ENCODE measurements at places on chromosomes 6 and 20.
A peak's percentile ranks its signal among the peaks of the same experiment; 100 is the strongest.

DNA sequence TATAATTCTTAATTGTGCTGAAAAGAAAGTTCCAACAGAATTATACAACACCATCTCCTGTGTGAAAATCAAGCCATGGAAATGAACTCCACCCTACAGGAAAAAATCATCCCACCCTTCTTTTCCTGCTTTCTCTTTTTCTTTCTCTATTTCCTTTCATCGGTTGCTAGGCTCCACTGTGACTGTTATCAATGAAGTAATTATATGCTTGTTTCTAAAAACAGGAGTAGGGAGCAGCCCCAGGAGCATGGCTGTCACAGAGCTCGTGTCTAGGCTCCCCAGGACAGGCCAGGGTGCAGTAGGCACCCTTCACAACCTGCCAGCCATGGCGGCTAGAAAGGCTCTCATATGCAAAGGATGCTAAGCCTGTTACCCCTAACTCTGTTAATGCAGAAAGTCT is 13.0 kb downstream of the MPC1 start:
- H3K36me3 ChIP-seq: peaks cover 1% of the 10 kb centered on the region
- H3K4me3 ChIP-seq: no peak overlapping the region
- H3K4me1 ChIP-seq: no peaks in the 10 kb centered on the region
- no peaks in the 10 kb centered on the region for H3K27me3 ChIP-seq
- H3K27ac ChIP-seq: no peak overlapping the region

DNA sequence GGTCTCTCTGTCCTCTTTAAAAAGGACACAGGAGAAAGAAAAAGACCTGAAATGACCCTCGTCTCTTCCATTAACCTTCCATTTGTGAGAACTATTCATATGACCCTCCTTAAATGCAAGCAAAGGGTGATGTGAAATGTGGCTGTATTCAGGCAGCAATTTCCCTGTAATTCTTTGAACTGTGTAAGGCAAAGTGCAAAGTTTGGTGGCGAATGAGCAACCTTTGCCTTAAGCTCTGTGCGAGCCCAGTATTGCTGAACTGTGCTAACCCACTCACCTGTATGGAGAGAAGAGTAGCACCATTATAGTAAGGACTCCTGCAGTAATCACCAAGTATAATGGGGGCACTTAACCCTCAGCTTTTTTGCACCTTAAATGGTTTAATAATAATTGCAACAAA is 223.4 kb downstream of the PLCB1 start:
- no peaks in the 10 kb centered on the region for H3K36me3 ChIP-seq
- peaks cover 3% of the 10 kb centered on the region for H3K27me3 ChIP-seq
- peaks cover 2% of the 10 kb centered on the region for H3K4me1 ChIP-seq
- H3K4me3 ChIP-seq: no peak overlapping the region
- H3K27ac ChIP-seq: no peak overlapping the region

DNA sequence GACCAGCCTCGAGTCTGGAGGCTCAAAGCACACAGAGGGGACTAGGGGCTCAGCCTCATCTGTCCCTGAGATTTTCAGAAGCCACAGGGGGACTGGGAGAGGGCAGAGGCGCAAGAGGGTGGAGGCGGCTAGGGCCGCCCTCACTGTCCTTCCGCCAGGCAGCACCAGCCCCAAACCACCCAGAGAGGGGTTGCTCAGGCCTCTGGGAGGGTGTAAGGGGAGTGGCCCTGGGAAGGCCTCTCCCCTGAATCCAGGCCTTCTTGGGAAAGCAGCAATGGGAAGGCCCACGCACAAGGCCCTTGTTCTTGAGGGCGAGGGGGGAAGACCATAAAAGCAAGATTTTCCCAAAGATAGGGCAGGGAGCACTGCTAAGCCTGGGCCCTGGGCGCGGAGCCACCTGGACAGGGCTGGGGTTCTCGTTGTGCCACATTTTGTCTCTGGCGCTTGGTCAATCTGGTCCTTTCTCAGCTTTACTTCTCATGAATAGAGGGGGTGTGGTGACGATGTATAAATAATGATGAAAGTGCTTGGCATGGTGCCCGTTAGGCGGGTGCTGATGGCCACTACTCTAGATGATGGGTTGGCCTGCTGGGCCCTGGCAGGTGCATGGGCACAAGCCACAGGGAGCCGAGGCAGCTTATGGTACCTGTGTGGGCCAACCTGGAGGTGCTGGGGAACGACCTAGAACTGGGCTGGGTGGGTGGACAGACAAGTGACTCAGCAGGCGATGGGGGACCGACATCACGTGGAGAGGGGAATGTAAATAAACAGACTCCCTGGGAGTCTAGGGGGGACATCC is 4.8 kb downstream of the SAMD10 start:
- H3K36me3 ChIP-seq: peaks cover 17% of the 10 kb centered on the region
- peaks cover 3% of the 10 kb centered on the region for H3K27me3 ChIP-seq
- peak overlapping the region; percentile 70 for H3K27ac ChIP-seq
- peaks cover 40% of the 10 kb centered on the region for H3K4me1 ChIP-seq
- peak; percentile 40 for DNase-seq

DNA sequence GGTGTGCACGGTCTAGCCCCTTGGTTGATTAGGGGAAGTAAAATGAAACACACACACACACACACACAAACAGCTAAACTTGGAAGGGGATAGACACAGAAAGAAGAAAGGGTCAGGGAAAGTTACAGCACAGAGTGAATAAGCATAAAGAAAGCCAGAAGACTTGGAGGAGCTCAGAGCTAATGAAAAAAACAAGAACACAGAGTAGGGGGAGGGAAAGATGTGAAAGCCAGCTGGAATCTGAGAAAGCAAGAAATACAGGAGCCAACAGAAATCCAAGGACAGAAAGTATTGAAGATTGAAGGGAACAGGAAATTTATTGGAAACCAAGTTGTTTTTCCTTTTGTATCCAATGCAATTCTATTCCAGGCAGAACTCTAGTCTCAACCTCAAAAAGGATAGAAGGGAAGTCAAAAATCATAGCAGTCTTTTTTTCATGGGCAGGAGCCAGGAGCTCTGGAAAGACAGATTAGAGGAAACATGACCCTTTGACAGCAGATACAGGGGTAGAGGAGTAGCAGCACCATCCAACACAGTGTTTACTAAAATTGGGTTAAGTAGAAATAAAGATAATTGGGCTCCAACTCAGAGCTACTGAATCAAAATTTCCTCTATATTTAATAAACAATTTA is 10.1 kb downstream of the HMGCLL1 start:
- no peaks in the 10 kb centered on the region for H3K36me3 ChIP-seq
- H3K27me3 ChIP-seq: no peaks in the 10 kb centered on the region
- H3K4me3 ChIP-seq: no peak overlapping the region
- H3K4me1 ChIP-seq: no peaks in the 10 kb centered on the region

DNA sequence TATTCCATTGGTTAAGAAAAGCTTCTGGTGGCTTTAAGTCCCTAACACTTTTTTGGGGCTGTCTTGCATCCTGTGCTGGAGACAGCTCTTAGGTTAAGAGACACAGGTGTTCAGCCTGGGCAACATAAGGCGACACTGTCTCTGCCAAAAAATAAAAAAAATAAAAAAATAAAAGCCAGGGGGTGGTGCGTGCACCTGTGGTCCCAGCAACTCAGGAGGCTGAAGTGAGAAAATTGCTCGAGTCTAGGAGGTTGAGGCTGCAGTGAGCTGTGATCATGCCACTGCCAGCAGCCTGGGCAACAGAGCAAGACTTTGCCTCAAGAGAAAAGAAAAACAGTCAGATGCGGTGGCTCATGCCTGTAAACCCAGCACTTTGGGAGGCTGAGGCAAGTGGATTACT is 55.6 kb upstream of the ZMYND8 start:
- H3K27ac ChIP-seq: no peak overlapping the region
- no peaks in the 10 kb centered on the region for H3K27me3 ChIP-seq
- H3K4me1 ChIP-seq: peaks cover 43% of the 10 kb centered on the region
- peaks cover 6% of the 10 kb centered on the region for H3K36me3 ChIP-seq

DNA sequence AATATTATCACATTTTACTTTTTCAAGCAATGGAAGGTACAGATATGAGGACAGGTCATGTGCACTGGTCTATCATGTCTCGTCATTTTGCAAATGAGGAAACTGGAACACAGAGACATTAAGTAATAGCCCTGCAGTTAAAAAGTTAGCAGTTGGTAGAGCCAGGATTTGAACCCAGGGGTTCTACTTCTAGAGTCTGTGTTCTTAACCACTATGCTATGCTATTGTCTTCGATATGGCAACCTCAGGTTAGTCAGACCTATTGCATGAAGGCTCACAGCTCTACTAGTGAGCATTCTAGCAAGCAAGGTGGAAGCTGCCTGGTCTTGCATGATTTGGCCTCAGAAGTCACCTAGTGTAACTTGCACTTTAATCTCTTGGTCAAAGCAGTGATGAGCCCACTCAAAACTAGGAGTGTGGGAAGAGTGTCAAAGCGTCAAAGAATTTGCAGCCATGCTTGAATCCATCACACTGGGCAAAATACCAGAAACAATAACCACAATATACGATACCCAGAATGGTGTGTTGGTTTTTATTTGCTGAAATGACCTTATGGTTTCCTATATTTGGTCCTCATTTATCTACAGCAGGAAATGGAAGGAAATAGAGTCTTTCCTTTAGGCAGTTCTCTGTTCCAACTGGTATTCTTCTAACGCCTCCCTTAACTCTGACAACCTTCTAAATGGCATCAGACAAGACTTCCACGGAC is 20.4 kb upstream of the BMP2 start:
- H3K36me3 ChIP-seq: no peaks in the 10 kb centered on the region
- DNase-seq: no peak
- H3K27me3 ChIP-seq: no peaks in the 10 kb centered on the region
- H3K4me3 ChIP-seq: no peak overlapping the region
- no peaks in the 10 kb centered on the region for H3K4me1 ChIP-seq

DNA sequence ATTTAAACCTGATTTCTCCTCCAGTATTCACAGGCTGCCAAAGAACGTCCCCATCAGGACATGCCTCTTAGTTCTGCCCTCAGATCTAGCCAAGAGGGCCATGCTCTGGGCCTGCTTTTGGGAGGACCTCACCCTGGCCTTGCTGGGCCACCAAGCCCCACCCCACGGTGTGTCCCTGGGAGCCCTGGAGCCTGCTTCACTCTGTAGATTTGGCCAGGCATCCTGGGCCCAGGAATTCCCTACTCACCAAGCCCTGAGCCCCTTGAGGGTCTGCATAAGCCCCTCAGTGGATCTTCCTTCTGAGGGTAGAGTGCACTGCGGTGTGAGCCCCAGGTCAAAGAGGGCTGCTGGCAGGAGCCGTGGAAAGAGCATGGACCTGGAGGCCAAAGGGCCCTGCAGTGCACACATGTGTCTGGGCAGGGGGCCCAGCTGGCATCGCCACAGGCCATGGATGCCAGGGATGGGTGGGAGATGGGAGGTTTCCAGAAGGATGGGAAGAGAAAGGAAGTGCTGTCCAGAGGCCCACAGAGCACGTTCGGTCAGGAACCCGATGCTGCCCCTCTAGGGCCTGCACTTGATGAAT is 98.0 kb downstream of the DACT2 start:
- no peak overlapping the region for H3K27ac ChIP-seq
- H3K36me3 ChIP-seq: no peaks in the 10 kb centered on the region
- no peak for DNase-seq
- H3K4me3 ChIP-seq: no peak overlapping the region
- H3K4me1 ChIP-seq: peaks cover 3% of the 10 kb centered on the region

GRCh38 chr20:31390490-31390889 is at the start of gene DEFB119:
Gene DEFB119, minus strand, starts transcription at chr20:31390590. Its CDS starts 107 bp downstream, at chr20:31390483.
- H3K36me3 ChIP-seq: no peaks in the 10 kb centered on the region
- H3K4me1 ChIP-seq: no peaks in the 10 kb centered on the region
- H3K27ac ChIP-seq: no peak within 1 kb of the TSS
- H3K27me3 ChIP-seq: no peaks in the 10 kb centered on the region
- DNase-seq: no peak

DNA sequence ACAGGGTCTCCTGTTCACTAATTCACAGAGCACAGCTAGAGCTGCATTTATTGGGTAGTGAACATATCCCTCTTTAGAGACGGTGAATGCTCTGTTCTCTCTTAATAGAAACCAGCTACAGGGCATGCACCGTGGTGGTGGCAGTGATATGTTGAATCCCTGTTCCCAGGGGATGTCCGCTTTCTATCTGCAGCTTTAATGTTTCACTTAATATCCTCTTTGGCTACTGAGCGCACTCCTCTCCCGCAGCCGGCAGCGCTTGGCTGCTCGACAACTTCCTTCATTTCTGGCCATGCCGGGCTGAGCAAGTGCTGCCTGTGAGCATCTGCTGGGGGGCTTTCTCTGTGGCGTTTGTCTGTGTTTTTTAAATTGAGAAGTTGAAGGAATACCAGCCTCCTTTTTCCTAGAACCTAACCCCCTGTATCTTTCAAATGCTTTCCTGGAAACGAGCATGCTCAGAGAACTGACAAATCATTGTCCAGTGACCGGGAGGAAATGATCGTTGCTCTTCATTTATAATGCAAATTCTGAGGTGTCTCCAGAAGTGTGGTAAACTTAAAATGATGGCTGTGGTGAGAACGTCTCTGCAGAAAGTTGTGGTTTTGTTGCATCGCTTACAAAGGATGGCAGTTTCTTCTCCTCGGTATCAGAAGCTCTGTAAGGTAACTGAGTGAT is 297.9 kb downstream of the UTRN start:
- H3K27ac ChIP-seq: peak overlapping the region; percentile 91
- H3K36me3 ChIP-seq: peaks cover 44% of the 10 kb centered on the region
- DNase-seq: peak; percentile 80
- H3K4me1 ChIP-seq: peaks cover 76% of the 10 kb centered on the region
- peak overlapping the region; percentile 76 for H3K4me3 ChIP-seq

DNA sequence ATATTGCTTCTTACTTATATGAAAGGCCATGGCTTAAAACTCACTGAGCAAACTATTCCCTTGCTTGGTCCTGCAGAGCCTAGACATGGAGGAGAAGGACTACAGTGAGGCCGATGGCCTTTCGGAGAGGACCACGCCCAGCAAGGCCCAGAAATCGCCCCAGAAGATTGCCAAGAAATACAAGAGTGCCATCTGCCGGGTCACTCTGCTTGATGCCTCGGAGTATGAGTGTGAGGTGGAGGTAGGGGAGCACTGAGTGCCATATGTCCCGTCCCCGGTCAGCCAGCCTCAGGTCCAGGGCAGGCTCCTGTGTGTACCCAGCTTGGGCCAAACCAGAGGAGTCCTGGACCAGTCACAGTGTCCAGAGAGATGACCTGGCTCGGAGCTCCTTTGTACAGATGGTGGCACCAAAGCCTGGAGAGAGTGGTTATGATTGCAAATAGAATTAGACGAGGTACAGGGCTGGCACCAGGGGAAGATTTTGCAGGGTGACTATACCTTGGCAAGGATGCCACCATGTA is 21.0 kb downstream of the EPB41L1 start:
- H3K36me3 ChIP-seq: no peaks in the 10 kb centered on the region
- H3K4me1 ChIP-seq: peaks cover 2% of the 10 kb centered on the region
- H3K27ac ChIP-seq: no peak overlapping the region
- H3K4me3 ChIP-seq: no peak overlapping the region

- DNase-seq: no peak
- no peak overlapping the region for H3K4me3 ChIP-seq
- H3K27me3 ChIP-seq: no peaks in the 10 kb centered on the region
Measured at GRCh38 chr6:133547136-133547535, 306.0 kb downstream of the EYA4 start.

Measured in activated CD8-positive, alpha-beta memory T cell treated with anti-CD3 and anti-CD28 coated beads, Interleukin-2, amount 10 ng/mL, durations not matched to agents 7 days and 5 days (primary cell).